Mucosa of gallbladder (tissue), 1 donor: ENCODE measurements at places on chromosomes 4 and X. TPM values are rescaled to one million over a fixed set of nuclear protein-coding genes. Genes with fewer than 3 reads are reported as not detected.

The ZNF711 gene
- total RNA-seq, result 2.6 TPM

The SYN1 gene
- total RNA-seq, result 0.55 TPM

The PLAC8 gene
- 8.2 TPM for total RNA-seq

GRCh38 chr4:40963897-40964478, 214.2 kb downstream of the NSUN7 start:
- no peak for DNase-seq

DNA sequence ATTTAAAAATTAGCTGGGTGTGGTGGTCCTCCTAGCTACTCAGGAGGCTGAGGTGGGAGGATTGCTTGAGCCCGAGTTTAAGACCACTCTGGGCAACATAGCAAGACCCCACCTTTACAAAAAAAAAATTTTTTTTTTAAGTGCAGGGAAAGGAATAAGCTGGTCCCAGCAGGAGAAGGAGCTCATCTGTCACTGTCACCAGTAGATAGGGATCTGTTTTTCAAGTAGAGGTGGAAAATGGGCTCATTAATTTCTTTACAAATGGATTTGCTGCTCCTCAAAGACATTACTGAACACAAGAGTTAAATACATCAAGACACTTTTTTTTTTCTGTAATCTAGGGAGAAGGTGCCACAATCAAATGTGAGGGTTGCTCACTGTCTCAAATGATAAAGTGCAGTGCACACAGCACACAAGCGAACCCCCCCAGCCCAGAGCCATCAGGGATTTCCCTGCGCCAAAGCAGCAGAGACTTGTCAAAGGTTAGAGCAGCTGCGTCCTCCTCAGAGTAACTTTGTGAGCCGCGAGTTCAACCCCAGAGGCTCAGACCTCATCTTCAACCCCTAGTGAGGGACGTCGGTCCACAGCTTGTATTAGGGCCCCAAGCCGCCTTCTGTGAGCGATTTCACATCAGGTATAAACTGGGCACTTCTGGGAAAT, 14.3 kb upstream of the MTNR1A start:
- DNase-seq, result no peak

DNA sequence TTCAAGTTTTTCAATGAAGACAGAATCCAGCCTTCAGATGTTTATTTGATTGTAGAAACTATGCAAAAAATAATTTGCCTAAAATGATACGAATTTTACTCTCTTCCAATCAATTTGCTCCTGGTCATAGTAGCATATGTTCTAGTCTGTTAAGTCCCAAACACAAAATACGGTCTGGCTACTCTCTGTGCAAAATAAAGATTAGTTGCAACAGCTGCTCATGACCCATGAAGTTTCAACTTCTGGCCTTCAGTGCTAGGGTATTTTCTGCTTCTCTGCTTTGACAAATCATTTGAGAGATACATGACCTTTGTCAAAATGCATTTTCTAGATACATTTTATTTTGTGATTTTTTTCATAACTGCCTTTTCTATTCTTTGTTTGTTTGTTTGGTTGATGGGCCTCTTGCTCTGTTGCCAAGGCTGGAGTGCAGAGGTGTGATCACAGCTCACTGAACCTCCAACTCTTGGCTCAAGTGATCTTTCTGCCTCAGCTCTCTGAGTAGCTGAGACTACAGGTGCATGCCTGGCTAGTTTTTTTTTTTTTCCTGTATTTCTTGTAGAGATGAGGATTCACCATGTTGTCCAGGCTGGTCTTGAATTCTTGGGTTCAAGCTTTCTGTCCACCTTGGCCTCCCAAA, 55.2 kb downstream of the TACR3 start:
- no peak for DNase-seq

GRCh38 chrX:29867971-29868370, 347.4 kb upstream of the MAGEB2 start:
- no peak for DNase-seq

DNA sequence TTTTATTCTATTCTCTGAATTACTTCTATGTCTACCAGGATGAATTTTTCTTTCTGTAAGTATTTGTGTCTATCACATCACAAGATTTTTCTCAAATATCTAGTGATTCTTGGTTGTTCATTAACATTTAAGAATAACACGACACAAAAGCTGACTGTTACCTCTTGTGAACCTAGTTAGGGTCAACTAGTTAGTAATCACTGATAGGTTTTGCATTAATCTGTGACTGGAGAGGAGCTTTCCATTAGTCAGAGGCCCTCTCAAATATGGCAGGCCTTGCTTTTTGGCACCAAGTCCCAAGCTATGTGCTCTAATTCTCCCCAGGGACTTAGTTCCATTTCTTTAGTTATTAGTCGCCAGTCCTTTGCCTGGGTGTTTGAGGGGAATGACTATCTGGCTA, 259.2 kb downstream of the CFAP299 start:
- no peak for DNase-seq

DNA sequence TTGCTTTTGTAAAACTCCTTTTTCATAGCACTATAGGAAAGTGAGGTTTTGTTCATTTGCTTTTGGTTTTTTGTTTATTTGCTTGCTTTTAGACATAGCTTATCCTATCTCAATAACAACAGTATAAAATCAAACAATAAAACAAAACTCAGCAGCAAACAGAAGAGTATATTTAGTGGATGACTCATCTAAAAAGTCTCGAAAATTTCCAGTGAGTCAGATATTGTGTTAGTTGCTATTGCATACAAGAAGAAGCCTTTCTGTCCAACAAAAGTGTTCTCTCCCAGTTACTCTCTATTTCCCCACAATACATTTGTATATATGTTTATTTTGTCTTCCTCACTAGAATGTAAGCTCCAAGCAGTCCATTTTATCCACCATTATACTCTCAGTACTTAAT, 36.0 kb upstream of the NPNT start:
- no peak for DNase-seq

GRCh38 chr4:69881173-69881773, 21.3 kb upstream of the SULT1E1 start:
- DNase-seq, result no peak
